ENCODE measurements at places on chromosomes 2 and 18. TPM values are rescaled to one million over a fixed set of nuclear protein-coding genes. Genes with fewer than 3 reads are reported as not detected.

DNA sequence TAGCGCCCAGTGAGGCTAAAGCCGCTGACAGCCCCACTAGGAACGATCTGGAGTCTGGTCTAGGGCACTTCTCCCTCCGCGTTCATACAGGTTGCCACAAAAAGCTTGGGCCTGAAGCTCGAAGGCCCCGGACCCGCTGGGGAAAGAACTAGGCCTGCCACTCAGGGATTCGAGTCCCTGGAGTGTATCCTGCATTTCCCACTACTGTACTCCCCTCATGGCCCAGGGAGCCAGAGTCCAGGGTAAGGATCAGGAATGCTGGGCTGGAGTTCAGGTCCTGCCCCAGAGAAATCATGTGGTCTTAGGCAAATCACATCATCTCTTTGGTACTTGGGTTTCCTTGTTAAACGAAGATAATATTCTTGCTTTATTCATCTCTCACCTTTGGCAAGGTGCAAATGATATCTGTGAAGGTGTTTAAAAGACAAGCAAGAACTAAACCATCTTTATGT lies 1.4 kb upstream of the ZFP36L2 start:
- no peak for DNase-seq

DNA sequence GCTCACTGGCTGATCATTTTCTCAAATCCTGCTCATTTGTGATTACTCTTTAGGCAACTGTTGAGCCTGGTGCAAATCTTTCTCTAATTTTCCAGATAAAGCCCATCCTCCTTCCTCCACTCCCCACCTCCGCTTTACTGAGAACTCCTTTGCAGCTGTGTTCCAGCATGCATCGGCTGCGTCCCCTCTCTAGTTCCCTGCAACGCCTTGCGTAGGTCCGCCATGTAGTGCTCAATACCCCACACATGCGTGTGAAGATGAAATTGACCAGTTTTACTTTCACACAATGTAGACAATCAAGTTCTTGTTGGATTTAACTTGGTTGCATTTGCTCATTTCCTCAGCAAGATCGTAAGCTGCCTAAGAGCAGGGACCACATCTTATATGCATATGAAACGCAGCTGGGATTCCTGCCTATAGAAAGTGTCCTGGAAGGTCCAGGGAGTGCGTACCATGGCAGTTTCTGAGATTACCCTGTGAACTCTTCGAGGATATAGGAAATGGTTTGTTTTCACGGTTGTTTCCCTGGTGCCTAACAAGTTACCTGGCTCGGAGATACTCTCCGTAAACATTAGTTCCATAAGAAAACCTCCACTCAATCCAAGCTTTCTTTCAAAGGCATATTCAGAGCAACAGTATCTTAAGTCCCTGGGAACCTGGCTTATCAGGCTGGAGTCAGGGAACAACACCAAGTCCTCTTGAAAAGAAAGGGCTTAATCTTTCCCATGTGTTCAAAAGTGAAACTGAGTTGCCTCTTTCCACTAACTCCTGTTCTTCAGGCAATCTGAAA lies 766.4 kb upstream of the ID2 start:
- DNase-seq, result no peak

DNA sequence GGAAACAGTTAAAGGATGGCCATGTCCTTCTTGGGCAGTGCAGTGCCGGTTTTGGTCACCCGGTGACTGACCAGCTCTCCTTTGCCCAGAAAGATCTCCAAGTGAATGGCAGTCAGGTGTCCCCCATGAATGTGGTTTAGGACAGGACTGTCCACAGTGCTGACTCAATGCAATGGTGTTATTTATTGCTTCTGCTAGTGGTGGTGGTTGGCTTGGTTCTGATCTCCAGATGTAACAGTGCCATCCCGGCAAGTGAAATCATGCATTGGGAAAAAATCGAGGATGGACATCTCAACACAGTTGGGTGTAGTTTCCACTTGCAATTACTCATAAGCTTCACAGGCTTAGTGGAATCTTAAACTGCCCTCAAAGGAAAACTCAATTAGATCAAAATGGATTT lies 81.9 kb downstream of the TGOLN2 start:
- DNase-seq, result no peak

DNA sequence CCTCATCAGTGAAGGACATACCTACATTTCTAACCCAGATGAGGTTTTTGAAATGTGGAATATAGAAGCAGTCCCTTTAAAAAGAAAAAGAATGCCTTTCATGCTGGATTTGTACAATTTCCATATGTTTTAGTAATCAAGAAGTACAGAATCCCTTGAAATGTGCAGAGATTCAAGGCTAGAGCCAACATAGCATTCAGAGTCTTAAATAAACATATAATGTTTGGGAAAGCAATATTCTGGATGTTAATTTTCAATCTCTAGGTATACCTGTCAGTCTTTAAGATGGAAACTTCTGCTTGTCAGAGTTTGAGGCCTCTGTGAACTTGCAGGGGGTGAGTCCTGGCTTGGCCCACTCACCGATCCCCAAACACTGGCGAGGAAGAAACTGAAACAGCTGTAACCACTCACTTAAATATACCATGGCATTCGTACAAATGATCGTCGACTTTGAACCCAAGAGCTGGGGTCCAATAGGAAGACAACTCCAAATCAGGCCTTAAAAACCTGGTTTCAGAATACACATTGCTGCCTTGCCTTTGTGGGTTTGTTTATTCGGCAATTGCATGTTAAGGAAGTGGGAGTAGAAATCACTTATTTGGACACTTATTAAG lies 132.8 kb upstream of the NCK2 start:
- no peak for DNase-seq

GRCh38 chr2:181485638-181485946 lies 28.4 kb downstream of the ITGA4 start:
- DNase-seq, result no peak

DNA sequence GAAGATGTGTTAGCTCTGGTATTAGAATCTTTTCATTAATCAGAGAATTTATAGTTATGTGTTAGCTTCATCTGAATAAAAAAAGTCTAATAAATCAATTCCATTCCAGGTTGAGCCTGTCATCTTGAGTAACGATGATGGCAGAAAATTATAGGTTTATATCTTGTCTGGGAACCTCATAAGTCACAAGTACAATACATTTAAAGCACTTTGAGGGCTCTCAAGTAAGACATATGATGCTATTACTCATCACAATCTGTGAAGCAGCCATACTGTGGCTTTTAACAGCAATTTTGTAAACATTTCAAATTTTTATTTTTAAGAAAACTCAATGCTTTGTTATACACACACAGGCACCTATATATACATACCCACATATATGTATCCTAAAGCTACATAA lies 484.1 kb upstream of the VRK2 start:
- no peak for DNase-seq

- no peak for DNase-seq
These were observed 424.2 kb downstream of the TSN start for GRCh38 chr2:122179492-122180165.

GRCh38 chr2:236985761-236986339 lies 99.8 kb upstream of the COPS8 start:
- DNase-seq, result no peak

- DNase-seq, result no peak
These were observed 227.4 kb downstream of the PID1 start for GRCh38 chr2:229043681-229044080.

GRCh38 chr18:29862824-29863223 lies 1179.7 kb downstream of the DSC3 start:
- no peak for DNase-seq

DNA sequence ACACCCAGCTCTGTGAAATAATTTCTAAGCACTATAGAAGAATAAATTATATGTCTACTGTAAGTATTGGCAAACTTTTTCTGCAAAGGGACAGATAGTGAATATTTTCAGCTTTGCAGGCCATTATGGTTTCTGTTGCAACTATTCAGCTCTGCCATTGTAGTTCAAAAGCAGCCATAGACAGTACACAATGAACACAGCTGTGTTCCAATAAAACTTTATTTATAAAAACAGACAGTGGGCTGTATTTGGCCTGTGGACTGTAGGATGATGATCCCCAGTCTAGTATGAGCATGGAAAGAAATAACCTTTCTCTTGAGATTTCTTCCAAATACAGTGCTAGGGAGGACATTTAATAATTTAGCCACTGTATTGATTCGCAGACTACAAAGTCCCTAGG lies 35.2 kb upstream of the THOC1 start:
- no peak for DNase-seq

DNA sequence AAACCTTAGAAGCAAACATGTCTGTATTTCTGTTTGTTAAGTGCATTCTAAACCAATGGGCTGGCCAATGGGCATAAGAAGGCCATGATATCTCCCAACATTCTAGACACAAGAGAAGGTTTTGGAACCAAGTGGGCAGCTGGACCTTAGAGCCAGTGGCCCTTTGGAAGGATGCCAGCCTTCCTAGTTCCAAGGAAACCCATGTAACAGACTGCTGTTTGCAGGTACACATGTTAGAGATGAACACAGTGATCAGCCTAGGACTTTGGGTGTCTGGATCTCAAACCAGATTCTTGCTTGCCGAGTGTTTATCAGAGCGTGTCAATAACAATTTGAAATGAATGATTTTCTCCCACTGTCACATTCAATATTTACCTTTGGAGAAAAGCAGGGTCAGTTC lies 97.5 kb upstream of the COPS8 start:
- no peak for DNase-seq

DNA sequence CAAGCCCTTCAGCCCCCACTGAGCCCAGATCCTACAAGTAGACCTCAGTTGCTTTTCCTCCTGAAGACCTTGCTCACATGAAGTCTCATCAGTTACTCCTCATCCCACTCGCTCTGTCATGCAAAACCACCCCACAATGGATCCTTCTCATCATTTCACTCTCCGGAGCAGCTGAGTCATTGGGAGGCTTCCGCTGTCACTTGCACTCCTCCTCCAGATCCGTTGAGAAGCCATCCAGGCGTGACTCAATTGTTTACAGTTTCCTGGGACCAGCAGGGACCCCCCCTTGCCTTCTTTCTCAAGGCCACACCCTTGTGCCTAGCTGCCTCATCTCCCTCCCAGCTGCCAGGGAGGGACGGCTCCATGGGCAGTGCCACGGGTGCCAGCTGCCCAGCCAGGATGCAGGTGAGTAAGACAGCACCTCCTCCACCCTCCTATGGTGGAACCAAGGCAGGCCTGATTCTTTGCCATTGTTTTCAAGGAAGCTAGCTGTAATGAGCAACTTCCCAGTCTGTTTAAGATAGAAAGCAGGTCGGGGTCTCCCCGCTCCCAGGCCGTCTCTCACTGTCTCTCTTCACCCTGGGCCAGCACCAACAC lies 16.3 kb downstream of the GPR55 start:
- no peak for DNase-seq

GRCh38 chr2:71608441-71608840 lies 155.1 kb downstream of the DYSF start:
- DNase-seq, result peak; percentile 40

DNA sequence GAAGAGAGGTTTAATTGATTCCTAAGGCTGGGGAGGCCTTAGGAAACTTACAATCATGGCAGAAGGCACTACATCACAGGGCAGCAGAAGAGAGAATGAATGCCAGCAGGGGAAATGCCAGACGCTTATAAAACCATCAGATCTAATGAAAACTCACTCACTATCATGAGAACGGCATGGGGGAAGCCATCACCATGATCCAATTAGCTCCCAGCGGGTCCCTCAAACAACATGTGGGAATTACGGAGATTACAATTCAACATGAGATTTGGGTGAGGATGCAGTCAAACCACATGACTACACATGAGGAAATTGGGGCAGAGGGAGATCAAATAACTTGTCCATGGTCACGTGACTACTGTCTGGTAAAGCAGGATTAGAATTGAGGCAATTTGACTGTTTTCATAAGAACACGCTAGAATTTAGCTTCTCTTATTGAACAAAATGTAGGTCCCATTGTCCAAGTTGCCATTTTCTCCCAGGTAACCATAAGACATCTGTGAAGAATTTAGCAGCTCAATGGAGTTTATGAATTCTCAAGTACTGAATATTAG lies 445.1 kb upstream of the CDH20 start:
- DNase-seq, result no peak

GRCh38 chr2:159439421-159439820 lies 152.9 kb upstream of the WDSUB1 start:
- DNase-seq, result no peak

- no peak for DNase-seq
These were observed 129.7 kb downstream of the RTP5 start for GRCh38 chr2:241999184-241999583.

GRCh38 chr18:32019251-32019948 lies 775 bp downstream of the RNF125 start:
- no peak for DNase-seq

DNA sequence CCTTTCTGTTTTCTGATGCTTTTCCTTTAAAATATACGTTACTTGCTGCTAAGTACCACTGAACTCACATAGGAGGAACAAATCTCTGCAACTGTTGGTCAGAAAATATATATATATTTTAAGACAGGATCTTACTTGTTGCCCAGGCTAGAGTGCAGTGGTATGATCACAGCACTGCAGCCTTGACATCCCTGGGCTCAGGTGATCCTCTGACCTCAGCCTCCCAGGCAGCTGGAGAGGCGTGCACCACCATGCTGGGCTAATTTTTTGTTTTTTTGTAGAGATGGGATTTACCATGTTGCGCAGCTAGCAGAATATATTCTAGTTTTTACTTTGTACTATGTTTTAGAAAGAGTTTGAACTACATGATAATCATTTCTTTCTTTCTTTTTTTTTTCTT lies 51.5 kb downstream of the EHBP1 start:
- no peak for DNase-seq

- DNase-seq, result peak; percentile 49
These were observed 194.1 kb downstream of the TPGS2 start for GRCh38 chr18:36634573-36635216.

DNA sequence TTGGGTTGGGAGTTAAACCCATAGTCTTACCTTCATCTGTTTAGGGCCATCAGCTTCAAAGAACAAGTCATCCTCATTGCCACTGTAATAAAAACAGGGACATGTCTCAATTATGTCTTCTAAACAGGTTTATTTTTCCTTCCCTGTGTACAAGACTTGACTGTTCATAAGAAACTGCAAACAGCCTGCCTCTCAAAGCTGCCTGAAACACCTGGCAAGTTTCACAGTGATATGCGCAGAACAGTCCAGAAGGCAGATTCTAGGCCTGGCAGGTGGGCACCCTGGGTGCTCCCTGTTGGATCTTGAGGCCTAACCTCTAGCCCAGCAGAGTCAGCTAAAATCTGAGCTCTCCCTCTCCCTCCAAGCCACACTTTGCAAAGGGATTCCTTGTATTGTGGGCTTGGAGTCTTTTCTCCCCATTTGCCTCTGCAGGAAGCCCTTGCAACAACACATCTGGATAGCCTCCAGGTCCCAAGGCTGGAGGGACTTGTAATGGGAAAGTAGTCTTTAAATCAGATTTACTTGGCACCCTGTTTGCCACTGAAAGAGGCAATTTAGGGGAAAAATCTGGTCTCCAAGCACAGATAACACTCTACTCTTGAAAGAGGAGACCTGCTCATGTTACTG lies 930 bp downstream of the IL1B start:
- no peak for DNase-seq

- no peak for DNase-seq
These were observed 1.7 kb downstream of the TMEM127 start for GRCh38 chr2:96264086-96264485.

Gene CYP27C1
- total RNA-seq, result 3.2 TPM

Gene ARHGEF4
- total RNA-seq, result 116 TPM

Gene TNFRSF11A
- 3.9 TPM for total RNA-seq

Gene MC5R
- total RNA-seq, result 0.74 TPM

Gene SERPINB11
- 8.6 TPM for total RNA-seq

Gene KCNG2
- not detected for total RNA-seq

Gene NOTO
- total RNA-seq, result not detected

Gene GALR1
- total RNA-seq, result 0.98 TPM

Gene HNRNPLL
- 33.9 TPM for total RNA-seq

Gene ALLC
- not detected for total RNA-seq

Gene DSG1
- total RNA-seq, result 122 TPM

Gene KIAA2012
- total RNA-seq, result not detected

Gene NT5DC4
- not detected for total RNA-seq

All from vagina (tissue), 2 donors.